ENCODE measurements at places on chromosomes 7 and 10. TPM values are rescaled to one million over a fixed set of nuclear protein-coding genes. Genes with fewer than 3 reads are reported as not detected.

GRCh38 chr10:3740157-3740871 is 44.7 kb downstream of the KLF6 start:
- peak; percentile 28 for DNase-seq

DNA sequence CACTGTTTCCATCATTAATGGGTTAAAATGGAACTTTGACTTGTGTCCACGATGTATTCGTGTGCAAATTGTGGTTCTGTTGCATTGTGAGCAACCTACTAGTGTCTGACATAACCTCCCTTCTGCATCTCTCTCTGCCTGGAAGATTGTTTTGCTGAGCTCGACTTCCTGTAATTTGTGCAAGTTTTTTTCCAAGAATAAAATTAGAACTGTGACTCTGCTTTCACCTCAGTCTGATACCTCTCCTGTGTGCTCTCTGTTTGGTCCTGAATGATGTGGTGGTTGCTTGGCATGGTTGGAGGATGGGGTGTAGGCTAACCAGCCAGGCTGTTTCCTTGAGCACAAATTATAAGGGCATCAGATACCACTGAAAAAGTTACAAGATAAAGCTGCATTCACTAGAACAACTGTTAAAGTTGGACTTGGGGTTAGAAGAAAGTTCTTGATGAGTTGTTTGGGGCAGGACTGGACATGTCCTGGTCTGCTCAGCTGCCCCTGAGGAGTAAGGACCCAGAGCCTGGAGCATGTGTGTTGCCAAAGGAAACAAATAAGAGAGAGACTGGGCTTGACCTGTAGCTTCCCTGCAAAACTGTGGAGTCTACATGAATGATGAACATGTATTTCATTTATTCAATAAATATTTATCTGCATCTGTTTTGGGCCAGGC is 1.9 kb upstream of the VOPP1 start:
- DNase-seq, result no peak

Gene ADRB1
- total RNA-seq, result not detected

Gene ANKRD61
- total RNA-seq, result not detected

DNA sequence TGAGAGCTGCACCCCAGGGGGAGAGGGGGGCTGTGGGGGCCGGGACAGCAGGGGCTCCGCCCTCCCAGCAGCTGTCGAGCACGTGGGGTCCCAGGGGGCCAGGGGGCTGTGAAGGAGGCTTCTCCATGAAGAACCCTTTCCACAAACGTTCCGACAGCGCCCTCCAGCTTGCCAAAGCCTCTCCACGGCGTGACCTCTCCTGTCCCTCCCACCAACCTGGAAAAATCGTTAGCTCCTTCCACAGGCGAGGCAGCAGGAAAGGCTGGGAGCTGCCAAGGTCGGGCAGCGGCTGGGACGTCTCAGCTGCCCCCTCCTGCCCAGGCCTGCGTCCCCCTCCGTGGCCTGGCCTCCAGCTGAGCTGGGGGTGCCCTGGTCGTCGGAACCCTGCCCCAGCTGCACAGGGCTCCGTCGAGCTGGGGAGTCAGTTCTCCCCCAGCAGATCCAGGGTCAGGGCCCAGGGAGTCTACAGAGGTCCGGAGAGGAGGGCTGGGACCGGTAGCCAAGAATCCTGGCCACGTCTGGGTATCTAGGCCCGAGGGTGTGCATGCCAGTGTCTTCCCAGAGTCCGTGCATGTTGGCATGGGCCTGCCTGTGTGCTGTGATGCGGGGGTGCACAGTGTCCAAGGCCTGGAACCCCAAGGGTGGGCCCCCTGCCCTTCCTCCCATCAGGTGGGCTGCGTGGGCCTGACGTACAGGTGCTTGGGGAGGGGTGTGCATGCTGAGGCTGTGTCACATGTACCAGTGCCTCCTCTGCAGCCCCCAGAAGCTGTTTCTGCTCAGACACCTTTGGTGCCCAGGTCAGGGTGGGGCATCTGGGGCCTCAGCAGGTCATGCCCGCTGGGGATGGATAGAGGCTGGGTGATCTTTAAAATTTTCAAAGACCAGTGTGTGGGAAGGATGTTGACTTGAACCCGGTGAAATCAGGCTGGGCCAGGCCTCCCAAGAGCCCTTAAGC is 66.5 kb downstream of the UNCX start:
- DNase-seq, result no peak

Gene AKR1C8
- total RNA-seq, result not detected

DNA sequence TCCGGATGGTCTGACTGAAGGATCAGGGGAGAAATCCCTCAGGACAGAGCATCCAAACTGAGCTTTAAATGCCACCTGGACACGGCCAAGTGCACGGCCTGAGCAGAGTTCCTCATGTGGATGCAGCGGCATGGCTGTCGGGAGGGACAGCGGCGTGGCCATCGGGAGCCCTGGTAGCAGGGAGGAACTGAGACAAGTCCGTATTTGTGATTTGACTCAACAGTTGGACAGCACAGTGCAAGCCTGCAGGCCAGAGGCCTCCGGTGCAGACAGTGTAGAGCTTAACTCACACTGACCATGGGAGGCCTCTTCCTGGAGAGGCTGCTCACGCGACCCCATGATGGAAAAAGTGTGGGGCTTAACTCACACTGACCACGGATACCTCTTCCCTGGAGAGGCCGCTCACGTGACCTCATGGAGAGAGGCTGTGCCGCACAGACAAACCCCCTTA is 207.4 kb downstream of the DIP2C start:
- no peak for DNase-seq

DNA sequence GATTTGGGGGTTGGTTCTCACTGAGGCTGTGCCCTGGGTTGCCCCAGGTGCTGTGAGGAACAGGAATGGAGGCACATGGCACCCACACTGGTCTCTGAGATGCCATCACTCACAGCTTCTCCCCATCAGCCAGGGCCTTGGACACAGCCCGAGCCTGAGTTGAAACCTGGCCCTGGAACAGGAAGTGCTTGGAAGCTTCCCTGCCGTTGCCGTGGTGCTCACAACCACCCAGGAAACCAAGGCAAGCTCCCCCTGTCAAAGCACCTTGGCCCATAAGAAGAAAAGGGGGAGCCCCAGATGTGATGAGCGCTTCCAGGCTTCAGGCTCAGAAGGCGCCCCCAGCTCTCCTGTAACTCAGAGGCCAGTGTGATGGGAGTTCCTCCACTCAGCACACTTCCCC is at the start of gene BTBD16:
Gene BTBD16, plus strand, starts transcription at position 221 of the 400 bp plus-strand sequence. CDS start 3,786 bp downstream, outside the sequence.
- no peak for DNase-seq

DNA sequence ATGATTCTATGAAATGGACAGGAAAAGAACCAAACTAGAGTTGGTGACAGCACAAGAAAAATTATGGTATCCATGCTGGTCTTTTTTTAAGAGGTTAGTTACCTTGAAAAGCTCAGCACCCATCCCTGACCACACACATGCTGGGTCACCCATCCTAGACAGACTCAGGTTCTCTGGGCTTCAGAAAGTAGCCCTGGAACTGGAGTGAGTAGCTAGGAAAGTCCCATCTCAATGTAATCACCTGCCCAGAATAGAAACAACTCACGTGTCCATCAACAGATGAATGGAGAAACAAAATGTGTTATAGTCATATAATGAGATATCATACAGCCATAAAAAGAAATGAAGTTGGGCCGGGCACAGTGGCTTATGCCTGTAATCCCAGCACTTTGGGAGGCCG is 37.0 kb downstream of the GSDME start:
- no peak for DNase-seq

- DNase-seq, result no peak
Measured at GRCh38 chr7:1113548-1113885, 25.6 kb downstream of the GPER1 start.

- DNase-seq, result peak; percentile 35
Measured at GRCh38 chr7:47813620-47814260, 134.5 kb downstream of the PKD1L1 start.

DNA sequence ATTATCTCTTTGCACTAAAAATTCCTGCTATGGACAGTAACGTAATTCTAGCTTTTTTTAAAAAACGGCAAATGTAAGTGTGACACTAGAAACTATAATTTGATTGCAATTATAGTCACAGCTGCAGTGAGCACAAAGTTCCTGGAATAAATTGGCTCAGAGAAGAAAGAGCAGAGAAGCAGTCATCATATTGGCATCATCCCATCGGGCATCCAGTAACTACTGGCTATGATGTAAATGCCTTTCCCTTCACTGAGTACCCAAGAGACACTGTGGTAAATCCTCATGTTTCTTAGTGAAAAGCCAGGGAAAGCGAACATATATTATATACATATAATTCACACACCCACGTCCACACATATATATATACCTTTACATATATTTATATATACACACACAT is 43.6 kb downstream of the PIP4K2A start:
- no peak for DNase-seq

Gene AGMO
- not detected for total RNA-seq

DNA sequence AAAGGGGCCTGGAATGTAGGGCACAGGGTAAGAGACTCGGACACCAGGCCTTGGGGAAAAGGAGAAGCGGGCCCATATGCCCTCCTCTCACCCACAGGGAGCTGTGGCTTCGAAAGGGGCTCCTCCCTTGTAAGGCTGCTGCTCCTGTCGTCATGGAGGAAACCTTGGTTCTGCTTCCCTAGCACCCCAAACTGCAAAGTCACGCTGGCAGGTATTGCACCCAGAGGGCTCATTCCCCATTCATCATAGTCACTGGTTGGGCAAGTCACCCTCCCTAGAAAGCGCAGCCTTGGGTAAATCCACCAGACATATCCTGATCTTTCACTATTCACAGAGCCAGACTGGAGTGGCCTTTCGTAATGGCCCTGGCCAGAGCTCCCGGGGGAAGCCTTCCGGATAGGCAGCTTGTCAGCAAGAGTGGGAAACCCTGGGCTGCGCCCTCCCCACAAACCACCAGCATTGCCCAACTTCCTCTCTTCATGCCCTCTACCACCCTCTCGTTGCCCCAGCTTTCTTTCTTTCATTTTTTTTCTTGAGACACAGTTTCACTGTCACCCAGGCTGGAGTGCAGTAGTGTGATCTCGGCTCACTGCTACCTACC is 121.0 kb downstream of the HIP1 start:
- DNase-seq, result peak; percentile 89

- no peak for DNase-seq
Measured at GRCh38 chr7:50703654-50704053, 79.0 kb downstream of the GRB10 start.

GRCh38 chr7:2872296-2872874 is 28.3 kb upstream of the GNA12 start:
- no peak for DNase-seq

DNA sequence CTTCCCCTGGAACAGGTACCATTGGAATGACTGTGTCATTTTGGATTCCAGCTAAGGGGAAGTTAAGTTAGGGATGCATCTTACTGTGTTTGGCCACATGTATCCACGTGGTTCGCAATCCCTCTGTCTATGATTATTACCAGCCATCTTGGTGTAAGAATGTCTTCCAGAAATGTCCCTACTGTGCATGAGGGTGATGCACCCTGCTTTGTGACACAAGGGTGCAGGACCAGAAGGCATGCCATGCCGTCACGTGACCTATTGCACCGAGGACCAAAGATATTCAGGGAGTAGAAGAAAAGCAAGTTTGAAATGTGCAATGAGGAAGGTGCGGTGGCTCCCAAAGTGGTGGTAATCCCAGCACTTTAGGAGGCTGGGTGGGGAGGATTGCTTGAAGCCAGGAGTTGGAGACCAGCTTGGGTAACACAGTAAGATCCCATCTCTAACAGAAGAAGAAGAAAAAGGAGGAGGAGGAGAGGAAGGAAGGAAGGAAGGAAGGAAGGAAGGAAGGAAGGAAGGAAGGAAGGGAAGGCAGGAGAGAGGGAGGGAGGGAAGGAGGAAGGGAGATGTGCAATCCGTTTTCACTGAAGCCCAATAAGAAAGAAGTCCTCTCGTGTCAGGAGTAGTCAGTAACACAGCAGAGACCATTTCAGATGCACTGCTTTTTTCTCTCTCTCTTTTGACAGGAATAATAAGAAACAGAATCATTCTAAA is 42.5 kb upstream of the USP6NL start:
- no peak for DNase-seq

Gene CWF19L1
- 14.3 TPM for total RNA-seq

Data from ascending aorta (tissue), 2 donors.